Stimulated activated CD8-positive, alpha-beta memory T cell treated with anti-CD3 and anti-CD28 coated beads, Interleukin-7, amount 100 ng/mL, for 48 hours (primary cell): ENCODE measurements at places on chromosomes 16 and 17.

DNA sequence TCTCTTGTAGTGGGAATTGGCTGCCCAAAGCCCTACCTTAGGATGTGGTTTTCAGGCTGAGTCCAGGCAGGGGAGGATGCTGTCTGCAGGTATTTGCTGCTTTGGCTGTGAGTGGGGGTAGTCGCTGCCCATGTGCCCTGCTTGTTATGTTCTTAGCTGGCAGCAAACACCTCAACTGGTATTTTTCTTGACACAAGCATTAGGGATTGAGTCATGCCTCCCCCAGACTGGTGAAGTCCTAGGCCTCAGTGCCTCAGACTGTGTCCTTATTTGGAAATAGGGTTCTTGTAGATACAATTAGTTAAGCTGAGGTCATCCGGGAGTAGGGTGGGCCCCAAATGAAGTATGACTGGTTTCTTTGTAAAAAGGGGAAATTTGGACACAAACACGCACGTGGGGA lies 808.3 kb upstream of the EEF2KMT start:
- no peak for DNase-seq

DNA sequence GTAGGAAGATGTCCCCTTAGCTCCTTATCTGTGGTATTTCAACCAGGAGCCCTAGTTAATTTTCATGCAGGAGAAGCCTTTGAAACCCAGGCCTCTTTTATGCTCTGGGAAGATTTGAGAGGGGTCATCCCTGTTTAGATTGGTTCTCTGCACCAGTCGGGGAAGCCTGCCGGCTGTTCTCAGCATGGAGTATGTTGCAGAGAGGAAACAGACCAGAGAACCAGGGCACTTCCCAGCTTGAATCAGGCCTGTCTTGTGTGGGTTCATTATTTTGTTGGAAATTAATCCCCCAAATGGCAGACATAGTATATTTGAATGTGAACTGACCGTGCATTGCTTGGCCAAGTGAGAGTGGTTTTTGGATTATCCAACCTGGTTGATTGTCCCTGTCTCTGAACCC lies 1082.1 kb upstream of the RBFOX1 start:
- no peak for DNase-seq

GRCh38 chr16:50067290-50067853 lies 1.6 kb downstream of the HEATR3 start:
- no peak for DNase-seq

DNA sequence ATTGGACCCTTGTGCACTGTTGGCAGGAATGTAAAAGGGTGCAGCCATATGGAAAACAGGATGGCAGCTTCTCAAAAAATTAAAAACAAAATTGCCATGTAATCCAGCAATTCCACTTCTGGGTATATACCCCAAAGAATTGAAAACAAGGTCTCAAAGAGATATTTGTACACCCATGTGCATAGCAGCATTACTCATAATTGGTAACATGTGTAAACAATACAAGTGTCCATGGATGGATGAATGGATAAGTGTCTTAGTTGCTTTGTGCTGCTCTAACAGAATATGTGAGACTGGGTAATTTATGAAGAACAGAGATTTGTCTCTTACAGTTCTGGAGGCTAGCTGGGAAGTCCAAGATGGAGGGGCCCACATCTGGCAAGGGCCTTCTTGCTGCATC lies 3.8 kb upstream of the RUNDC3A start:
- DNase-seq: no peak

DNA sequence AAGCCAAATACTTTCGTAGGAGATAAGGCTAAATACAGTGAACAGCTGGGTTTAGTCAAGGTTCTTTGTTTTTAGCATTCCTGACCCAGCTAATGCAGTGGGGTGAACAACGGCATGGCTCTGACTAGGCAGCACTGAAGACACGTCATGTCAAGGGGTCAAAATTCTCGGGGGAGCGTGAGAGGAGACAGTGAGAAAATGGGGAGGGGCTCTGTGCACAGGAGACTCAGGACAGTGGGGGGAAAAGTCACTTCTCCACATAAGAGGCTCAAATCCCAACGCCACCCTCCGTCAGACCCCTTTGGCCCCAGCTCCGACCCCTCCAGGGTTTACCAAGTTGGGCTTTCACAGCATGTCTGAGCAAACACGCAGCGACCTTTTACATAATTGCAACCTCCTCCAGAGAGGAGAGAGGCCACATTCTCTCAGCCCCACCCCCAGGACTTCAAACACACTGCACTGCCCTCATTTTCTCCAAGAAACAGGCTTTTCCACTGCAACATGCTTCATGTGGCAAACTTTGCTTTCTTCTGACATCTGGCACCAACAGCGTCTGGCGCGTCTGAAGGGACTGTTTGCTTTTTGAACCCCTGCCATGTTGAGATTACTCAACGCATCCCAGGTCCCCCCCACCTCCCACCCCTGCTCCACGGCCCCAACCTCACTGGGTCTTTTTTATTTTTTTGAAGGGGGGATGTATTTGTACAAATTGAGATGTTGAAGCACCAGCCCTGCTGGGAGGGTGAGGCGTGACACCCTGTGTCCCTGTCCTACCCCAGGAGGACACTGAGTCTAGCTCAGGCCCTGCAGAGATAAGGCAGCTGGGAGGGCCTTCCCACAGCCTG lies 30.0 kb downstream of the AXIN2 start:
- DNase-seq: no peak

DNA sequence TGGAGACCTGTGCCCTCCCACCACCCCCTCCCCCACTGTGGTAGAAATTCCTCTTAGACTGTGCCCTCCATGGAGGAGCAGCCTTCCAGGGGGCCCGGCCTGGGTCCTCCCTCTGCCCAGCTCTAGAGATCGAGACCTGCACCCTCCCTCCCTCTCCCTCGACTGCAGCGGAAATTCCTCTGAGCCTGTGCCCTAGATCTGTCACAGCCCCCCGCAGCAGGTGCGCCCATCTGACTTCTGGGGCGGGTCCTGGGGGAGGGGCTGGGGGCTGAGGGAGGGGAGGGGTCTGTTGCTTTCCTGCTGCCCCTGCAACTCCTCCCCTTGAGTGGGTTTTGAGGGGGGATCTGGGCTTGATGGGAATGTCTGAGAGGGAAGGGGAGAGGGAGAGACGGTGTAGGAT lies 177.8 kb upstream of the GSE1 start:
- no peak for DNase-seq

DNA sequence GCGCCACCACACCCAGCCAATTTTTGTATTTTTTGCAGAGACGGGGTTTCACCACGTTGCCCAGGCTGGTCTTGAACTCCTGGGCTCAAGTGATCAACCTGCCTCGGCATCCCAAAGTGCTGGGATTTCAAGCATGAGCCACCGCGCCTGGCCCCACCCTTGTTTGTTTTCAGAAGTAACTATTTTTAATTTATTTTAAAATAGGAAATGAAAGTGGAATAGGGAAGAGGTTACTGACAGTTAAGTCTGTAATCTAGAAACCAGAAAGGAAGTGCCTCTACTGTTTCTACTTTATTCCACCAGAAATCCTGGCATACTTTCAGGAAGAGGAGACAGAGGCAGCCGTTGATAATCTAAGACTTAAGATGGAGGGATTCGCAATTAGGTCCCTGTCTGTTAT lies 225.6 kb downstream of the TANC2 start:
- no peak for DNase-seq

- no peak for DNase-seq
Measured at GRCh38 chr17:77160875-77161530, 20.2 kb downstream of the SEC14L1 start.

- DNase-seq: no peak
Measured at GRCh38 chr16:47113130-47113529, 30.6 kb downstream of the NETO2 start.

DNA sequence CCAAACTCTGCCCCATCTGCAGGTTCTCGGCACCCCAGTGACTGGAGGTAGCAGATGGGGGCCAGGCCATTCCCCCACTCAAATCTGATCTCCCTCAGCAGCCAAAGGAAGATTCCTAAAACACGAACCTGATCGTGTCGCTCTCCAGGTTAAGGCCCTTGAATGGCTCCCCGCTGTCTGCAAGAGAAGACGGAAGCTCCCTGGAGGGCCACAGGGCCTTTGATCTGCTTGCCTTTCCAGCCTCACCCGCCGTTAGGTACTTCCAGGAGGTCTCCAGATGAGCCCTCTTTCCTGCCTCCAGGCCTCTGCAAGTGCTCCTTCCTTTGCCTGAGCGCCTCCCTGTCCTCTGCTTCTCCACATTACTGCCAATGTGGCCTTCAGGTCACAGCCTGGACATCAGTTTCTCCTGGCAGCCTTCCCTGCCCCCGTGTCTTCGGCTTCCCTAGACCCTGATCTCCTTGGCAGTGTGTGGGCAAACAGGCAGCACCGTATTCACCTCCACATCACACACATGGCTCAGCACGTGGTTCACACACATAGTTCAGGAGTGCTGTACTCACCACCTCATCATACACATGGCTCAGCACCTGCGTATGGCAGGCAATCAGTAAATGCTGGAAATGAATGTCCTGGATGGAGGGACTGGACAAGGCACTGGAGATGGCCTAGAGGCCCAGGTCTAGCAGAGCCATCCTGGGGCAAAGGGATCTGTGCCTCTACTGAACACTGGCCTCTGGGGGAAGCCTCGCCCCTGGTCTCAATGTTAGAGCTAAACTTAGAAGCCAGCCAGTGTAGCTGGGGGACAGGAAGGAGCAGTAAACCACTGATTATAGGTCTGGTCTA lies 26.4 kb upstream of the MRPS23 start:
- DNase-seq: no peak

DNA sequence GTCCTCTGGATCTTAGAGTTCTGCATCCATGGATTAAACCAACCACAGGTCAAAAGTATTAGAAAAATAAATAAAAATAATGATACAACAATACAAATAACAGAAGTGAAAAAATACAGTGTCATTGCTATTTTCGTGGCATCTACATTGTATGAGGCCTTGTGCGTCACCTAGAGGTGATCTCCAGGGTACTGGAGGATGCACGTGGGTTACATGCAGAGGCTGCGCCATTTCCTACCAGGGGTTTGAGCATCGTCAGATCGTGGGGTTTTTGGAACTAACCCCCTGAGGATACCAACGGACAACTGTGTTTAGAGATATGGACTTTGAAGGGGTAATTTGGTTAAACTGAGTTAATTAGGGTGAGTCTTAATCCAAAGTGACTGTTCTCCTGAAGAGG lies 224.7 kb downstream of the ENGASE start:
- no peak for DNase-seq

DNA sequence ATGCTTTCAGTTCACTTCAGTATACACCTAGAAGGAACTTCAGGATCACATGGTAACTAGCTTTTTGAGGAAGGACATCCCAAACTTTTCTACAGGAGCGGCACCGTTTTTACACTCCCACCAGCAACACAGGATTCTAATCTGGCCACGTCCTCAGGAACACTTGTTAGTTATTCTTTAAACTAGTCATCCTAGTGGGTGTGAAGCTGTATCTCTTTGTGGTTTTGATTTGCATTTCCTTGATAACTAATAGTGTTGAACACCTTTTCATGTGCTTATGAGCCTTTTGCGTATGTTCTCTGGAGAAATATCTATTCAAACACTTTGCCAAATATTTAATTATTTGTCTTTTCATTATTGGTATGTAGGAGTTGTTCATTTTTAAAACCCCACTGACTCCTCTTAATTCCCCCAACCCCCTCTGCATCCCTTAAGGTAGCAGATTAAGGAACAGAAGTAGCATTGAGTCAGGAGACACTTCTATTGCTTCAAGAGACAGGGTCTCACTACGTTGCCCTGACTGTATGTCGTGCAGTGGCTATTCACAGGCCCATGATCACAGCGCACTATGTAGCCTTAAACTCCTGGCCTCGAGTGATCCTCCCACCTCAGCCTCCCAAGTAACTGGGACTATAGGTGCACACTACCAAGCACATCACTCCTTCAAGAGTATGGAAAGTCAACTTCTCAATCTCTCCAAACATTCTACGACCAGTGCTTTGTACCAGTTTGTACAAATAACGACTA lies 25.4 kb downstream of the YWHAE start:
- no peak for DNase-seq

- peak; percentile 27 for DNase-seq
Measured at GRCh38 chr17:78645421-78646295, 68.5 kb upstream of the DNAH17 start.

GRCh38 chr16:59356144-59356543 lies 622.0 kb upstream of the GOT2 start:
- DNase-seq: no peak

- DNase-seq: no peak
Measured at GRCh38 chr16:77944631-77945030, 77.7 kb upstream of the CLEC3A start.

GRCh38 chr17:55577687-55578086 lies 66.4 kb upstream of the SMIM36 start:
- DNase-seq: no peak

- no peak for DNase-seq
Measured at GRCh38 chr16:57752203-57752580, 16.6 kb downstream of the KATNB1 start.

DNA sequence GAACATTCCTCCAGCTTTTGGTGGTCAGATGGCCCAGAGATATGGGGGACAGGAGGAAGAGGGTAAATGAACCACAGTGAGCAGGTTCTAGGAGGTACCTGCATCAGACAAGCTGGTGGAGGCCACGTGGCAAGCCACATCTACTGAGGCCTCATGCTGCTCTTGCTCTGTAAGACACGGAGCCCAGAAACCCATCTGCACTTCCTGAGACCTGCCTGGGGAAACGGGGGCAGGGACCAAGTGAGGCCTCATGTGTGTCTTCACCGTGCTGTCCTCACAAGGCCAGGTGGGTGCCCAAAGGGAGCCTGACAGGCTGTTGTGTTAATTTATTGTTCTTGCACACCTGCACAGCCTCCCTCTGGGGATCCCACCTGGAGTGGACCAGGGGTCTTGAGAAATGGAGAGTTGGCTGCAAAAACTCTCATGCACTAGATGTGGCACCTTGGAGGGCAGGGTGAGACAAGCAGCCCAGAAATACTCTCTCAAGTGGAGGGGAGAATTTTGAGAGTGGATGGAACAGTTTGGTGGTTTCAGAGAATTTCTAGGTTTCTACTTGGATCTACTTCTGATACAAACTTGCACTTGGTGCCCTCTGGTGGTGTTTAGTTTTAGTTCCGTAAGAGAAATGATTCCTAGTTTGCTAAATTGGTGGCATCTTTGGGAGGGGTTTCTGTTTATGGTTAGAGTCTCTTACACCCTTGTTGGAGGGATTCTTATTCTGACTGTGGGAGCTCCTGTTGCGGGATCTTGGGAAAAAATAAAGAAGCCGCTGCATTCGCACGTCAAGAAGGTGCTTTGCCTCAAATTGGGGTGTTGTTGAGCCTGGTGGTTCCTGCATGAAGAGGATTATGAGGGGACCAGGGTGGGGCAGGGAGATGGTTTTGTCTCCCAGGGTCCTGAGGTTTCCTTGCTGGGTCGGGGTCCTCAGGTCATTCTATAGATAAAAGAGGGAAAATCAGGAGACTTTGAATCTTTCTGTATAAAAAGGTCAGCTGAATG lies 47.5 kb downstream of the SLC6A2 start:
- DNase-seq: no peak

GRCh38 chr17:50170662-50171370 lies 5.0 kb downstream of the SGCA start:
- DNase-seq: no peak

DNA sequence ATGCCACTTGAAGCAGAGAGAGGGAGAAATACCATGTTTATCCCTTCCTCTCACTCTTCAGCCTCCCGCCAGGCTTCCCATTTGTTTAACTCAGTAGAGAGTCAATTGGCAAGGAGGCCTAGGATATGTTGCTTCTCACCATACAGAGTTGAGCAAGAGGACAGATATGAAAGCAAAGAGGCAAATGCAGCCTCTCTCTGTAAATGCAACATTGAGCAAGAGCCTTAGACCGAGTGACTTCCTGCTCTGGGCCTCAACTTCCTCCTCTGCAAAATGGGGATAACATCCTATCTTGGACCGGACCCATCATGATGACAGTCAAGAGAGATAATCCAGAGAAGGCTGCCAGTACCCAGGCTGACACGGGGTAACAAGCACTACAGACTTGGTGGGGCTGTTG lies 36.8 kb downstream of the SOCS1 start:
- DNase-seq: no peak
